Posterior cingulate gyrus (tissue), 11 donors: ENCODE measurements at places on chromosomes 1 and 21.
A peak's percentile ranks its signal among the peaks of the same experiment; 100 is the strongest.

DNA sequence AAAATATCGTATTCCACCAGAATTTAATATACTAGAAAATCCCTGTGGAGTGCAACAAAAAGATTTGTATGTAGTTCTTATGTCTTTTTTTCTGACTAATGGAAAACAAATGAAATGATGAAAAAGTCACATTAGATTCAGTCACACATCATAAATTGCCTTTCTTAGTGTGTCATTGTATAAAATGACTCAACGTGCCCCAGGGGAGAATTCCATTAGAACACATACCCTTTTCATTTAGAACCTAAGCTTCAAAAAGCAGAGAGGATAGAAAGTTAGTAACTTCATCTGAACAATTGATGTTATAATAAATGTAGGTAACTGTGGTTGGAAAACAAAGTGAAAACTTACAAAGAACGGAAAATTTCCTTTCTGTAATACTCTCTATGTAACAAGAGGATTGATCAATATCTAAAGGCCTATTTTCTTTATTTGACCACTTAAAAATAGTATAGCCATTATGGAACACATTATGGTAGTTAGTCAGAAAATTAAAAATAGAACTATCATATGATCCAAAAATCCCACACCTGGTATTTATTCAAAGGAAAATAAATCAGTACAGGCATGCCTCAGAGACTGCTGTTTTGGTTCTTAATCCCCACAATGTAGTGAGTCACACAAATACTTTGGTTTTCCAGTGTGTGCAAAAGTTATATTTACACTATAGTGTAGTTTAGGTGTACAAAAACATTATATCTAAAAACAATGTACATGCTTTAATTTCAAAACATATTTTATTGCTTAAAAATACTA lies 1016.1 kb downstream of the KCNT2 start:
- DNase-seq, result no peak

DNA sequence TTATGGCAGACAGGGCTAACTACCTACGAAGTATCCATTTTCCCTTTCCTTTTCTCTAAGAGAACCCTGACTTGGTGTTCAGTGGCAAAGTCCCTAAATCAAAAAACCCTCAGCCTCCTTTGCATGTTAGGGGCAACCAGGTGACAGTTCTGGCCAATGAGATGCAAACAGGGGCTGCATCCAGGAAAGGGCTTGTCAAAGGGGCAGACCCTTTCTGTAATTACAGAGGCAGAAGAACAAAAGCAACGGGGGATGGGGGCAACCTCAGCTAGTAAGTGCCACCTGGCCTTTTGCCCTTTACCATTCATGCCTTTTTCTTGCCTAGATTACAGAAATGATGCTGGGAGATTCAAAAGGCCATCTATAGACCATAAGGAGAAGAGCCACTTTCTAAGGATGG lies 34.4 kb downstream of the GLUL start:
- DNase-seq, result no peak

- DNase-seq, result no peak
Observed at GRCh38 chr1:246708166-246708565, 16.0 kb upstream of the SCCPDH start.

DNA sequence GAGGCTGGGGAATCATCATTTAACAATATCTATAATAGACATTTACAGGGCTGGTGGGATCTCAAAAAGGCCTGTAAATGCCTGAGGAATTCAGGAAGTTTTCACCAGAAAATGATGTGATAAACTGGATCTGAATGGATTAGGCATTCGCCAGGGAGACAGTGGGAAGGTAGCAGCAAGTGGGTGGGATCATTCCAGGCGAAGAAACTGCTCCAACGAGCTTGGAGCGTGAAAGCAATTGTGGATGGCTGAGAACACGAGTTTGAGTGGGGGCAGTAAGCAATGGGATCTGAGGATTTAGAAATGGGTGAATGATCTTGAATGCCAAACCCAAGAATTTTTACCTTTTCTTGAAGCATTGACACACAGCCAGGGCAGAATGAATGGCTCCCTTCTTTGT lies 8.9 kb upstream of the NDUFS5 start:
- DNase-seq, result no peak

DNA sequence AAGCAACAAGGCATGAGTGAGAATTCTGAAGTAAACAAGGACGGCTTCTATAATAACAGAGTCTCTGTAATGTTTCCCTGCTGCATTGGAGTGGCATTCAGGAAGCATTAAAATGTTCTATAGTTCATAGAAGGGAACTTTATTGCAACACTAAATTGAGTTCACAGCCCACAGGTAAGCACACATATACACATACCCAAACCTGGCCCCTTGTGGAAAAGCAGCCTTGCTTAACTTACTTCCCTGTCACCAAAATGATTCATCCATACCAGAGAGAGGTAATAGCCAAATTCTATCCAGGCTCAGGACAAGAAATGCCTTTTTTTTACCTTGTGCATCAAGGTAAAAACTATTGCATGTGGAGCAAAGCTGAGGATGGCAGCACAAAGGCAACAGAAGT lies 241.4 kb downstream of the HHIPL2 start:
- no peak for DNase-seq

- DNase-seq, result no peak
Observed at GRCh38 chr1:25817840-25818501, 1.8 kb upstream of the MTFR1L start.

GRCh38 chr1:119593805-119594204 lies 54.3 kb downstream of the ZNF697 start:
- no peak for DNase-seq

DNA sequence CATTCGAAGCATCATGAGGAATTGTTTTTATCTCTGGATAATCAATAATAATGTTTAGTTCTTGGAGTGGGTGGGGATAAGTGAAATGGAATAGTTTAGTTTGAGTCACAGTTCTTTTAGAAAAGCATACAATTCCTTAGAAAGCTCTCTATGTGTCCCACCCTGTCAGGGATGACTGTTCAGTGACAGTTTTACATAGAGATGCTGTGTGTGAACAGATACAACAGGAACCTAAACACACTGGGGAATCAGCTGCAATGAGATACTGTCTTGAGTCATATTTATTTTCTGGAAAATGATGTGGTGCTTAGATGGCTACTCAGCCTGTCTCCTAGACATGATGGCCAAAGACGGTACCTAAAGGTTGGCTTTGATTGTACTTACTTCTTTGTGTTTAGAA lies 25.7 kb upstream of the CCDC190 start:
- DNase-seq, result no peak

DNA sequence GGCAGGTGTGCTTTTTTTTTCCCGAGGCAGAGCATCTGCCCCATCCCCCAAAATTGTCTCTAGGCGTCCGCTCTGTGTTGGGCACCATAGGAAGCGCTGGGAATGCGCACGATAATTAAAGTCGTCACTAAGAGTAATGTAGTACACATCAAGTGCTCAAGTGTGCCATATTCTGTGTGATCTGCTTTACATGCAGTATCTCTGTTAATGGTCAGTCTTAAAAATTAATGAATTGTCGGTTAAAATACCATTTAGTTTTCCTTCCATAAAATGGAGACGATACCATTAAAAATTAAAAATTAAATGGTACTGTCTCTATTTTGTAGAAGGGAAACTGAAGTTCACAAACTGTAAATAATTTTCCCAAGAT lies 544 bp upstream of the CCT8 start:
- no peak for DNase-seq

- no peak for DNase-seq
Observed at GRCh38 chr1:78950826-78951225, 55.7 kb downstream of the ADGRL4 start.

DNA sequence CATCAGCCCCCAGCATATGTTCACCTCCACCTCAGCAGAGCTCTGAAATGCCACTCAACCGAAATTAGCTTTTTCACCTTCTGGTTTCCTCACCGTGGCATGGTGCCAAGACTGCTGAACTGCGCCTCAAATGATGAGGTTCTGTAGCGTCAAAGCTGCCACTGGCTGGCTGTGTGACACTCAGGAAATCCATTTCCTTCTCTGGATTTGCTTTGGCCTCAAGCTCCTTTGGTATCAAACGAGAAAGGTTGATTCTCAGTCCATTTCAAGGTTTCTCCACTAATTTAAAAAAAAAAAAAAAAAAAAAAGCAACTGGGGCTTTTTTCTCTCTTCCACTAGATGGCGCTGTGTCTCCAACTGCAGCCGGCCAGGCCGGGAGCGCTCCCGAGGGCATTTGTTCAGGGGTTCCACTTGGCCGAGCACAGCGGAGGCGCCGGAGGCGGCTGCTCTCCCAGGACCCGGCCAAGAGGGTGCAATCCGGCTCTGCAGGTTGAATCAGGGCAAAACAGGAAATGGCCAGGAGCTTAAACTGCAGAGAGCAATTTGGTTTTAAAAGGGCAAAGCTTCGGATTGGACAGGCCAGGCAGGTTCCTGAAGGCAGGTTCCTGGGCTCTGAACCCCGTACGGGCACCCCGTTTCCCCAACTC lies 26.5 kb upstream of the PLA2G2C start:
- peak; percentile 95 for DNase-seq

DNA sequence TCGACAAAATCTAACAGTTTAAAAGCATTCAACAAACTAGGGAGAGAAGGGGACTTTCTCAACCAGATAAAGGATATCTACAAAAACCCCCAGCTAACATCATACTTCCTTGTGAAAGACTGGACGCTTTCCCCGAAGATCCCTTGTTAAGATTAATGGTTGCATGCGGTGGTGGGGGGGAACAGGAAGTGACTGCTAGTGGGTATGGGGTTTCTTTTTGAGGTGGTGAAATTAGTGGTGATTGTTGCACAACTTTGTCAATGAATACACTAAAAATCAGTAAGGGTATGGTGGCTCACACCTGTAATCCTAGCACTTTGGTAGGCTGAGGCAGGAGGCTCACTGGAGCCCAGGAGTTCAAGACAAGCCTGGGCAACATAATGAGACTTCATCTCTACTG lies 26.9 kb upstream of the EYA3 start:
- DNase-seq, result peak; percentile 57

DNA sequence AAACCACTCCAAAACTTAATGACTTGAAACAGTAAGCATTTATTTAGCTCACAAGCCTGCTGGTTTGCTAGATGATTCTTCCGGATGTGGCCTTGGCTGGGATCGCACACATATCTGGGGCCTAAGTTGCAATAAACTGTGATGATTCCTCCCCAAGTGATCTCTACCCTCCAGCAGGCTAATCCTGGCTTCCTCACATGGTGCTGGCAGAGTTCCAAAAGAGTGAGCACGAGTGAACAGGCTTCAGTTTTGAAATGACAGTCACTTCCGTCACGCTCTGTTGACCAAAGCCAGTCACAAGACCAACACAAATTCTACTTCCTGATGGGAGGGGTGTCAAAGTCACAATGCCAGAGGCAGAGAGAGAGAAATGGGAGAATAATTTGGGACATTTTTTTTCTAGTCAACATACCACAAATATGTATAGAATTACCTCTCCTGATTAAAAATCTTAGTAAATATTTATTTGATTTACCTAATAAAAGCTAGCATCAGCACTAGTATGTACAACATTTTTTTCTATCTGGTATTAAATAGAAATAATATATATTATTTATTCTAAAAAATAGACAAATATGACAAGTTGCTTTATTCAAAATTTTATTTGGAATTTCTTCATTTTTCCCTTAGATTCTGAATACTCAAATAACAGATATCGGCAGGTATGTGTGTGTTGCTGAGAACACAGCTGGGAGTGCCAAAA lies 292.7 kb downstream of the TPR start:
- peak; percentile 24 for DNase-seq

- DNase-seq, result no peak
Observed at GRCh38 chr21:15687208-15687607, 42.6 kb upstream of the USP25 start.

GRCh38 chr1:227901906-227902640 lies 45.7 kb downstream of the WNT9A start:
- no peak for DNase-seq

DNA sequence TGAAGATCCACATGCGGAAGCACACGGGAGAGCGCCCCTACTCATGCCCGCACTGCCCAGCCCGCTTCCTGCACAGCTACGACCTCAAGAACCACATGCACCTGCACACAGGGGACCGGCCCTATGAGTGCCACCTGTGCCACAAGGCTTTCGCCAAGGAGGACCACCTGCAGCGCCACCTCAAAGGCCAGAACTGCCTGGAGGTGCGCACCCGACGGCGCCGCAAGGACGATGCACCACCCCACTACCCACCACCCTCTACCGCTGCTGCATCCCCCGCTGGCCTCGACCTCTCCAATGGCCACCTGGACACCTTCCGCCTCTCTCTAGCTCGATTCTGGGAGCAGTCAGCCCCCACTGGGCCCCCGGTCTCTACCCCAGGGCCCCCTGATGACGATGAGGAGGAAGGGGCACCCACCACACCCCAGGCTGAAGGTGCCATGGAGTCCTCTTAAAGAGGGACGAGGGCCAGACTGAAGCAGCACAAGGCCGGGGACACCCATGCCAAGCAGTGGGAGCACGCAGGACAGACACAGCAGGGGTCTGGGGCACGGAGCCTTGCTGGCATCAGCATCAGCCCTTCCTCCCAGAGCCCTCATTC lies 13.7 kb downstream of the ZBTB7B start:
- DNase-seq, result no peak

DNA sequence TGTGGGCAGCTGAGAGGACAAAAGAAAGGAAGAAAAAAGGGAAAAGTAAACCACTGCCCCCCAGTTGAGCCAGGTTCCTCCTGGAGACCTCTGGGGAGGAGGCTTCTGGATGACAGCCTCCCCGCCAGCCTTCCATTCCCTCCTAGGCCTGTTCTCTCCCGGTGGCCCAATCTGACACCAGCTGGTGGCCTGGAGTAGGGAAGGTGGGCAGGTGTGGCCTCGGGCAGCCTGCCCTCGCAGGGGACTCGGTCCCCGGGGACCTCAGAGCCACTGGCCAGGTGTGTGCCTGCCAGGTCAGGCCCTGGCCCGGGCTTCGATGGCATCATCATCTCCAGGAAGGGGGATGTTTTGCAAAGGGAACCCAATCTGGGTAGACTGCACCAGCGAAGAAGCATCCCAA lies 159.0 kb downstream of the CASZ1 start:
- no peak for DNase-seq

GRCh38 chr21:29248124-29248523 lies 50.6 kb upstream of the BACH1 start:
- DNase-seq, result no peak

DNA sequence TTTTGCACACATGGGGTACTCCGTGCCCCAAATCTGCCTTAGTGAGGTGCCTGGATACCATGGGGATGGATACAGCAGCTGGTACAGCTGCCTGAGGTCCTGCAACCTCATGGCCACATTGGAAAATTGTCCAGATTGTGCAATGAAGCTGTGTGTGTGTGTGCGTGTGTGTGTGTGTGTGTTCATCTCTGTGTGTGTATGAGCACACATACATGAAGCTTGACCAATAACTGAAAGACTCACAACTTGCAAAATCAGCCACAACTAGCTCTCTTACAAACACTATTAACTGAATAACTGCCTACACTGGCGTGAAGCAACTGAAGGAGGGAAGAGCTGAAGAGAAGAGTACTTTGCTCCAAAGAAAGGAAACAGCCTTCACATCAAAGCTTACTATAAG lies 78.1 kb downstream of the ERG start:
- no peak for DNase-seq

- peak; percentile 79 for DNase-seq
Observed at GRCh38 chr21:45302082-45303061, 14.7 kb upstream of the POFUT2 start.
